Stimulated activated CD4-positive, alpha-beta T cell treated with anti-CD3 and anti-CD28 coated beads, Interleukin-4, amount 100 ng/mL, for 1 hour (primary cell): ENCODE measurements at places on chromosomes 12 and 14.

DNA sequence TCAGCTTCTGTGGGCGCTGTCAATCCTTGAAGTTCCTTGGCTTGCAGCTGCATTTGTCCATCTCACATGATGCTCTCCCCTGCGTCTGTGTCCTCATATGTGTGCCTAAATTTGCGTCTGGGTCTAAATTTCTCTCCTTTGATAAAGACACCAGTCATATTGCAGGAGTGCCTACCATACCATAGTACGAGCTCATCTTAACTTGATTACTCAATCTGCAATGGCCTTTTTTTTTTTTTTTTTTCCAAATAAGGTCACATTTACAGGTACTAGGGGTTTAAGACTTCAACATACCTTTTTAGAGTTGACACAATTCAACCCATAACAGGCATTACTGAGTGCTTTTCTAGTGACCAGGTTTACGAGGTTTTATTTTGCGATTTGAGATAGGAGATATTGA lies 233.3 kb upstream of the TBX3 start:
- no peak for DNase-seq

DNA sequence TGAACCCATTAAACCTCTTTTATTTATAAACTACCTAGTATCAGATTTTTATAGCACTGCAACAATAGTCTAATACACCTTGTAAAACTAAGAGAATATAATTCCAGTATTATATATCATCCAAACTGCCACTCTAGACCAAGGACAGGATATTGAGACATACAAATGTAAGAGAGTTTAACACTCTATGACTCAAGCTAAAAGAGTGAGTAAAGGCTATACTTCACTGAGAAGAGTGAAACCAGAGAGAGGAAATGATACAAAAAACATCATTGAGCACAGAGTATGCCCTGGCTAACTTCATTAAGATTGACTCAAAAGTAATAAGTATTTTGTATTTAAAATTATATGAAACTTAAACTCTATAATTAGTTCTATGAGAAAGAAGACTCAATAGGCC lies 1951.9 kb upstream of the SEL1L start:
- DNase-seq = no peak

DNA sequence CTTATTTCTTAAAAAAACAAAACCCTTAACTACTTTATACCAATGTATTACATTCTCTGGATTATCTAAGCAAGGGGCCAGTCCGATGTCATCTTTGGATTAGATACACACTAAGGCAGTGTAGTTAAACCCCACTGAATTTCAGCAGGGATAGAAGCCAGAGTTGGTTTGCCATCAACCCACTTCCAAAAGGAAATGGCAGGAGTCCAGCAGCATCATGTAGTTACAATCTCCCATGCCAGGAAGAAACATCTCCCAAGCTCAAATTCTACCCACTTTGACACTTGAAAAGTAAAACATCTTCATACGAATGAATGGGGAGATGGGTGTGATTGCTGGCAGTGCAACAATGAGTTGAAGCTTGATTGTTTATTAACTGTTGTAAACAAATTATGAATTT lies 203.5 kb upstream of the PLXNC1 start:
- DNase-seq = no peak

DNA sequence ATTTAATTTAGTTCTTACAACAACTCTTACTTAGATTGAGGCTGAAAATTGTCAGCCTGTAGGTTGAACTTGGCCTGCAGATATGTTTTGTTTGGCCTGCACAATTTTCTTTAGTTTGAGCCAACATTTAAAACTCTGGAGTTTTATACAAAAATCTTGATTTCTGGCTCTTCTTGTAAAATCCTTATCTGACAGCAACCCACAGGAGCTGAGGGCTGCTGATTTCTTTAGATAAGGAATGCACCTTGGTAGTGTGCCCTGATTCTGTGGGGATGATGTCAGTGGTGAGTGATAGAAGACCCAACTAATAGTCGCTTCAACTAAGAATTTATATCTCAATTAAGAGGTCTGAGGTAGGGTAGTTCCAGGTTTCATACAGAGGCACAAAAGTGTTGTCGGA lies 49.5 kb downstream of the SOCS2 start:
- DNase-seq = no peak

DNA sequence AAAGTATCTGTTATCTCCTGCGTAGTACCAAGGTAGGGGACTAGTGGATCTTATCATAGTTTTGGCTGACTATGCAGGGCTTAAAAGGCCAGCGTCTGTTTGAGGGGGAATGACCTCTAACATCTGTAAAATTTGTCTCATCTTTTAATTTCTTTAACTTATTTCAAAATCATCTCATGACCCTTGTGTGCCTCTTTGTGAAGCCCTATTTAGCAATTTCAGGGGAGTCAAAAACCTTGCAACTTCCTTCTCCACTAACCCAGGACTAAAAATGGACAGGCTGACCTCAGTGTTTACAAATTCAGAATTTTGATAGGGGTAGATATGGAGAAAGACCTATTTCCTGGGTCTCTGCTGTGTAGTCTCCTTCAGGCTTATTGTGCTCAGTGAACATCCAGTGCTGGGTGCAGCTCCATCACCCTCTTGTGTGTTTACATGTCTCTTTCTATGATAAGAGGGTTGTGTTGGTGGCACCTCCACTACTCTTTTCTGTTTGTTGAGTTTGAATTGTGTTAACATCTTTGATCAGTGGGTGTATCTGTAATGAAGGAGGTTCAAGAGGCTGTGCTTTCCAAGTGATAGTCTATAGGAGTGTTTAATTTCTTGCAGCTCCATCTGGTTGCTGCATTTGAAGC lies 14.3 kb downstream of the NECAP1 start:
- no peak for DNase-seq

GRCh38 chr14:96851694-96852381 lies 54.7 kb downstream of the VRK1 start:
- no peak for DNase-seq
